Vagina (tissue), 2 donors: ENCODE measurements at places on chromosomes 6 and 20.

GRCh38 chr20:24357931-24358330, 111.5 kb upstream of the SYNDIG1 start:
- no peak for DNase-seq

DNA sequence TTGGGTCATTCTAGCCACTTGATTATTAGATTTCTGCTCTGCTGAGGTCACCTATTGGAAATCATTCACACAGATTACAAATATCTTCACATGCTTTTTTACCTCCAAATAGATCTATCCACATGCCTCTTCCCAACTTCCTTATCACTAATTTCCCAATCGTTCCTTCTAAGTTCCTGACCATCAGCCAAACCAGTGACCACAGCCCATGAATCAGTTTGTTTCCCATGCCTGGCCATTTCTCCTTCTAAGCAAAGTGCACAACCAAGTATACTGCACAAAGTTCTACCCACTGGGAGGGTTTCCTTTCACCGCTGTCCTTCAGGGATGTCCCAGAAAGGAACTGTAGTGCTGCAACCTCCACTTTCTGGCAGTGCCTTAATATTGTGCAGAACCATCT, 140.5 kb upstream of the SYNDIG1 start:
- DNase-seq: no peak

DNA sequence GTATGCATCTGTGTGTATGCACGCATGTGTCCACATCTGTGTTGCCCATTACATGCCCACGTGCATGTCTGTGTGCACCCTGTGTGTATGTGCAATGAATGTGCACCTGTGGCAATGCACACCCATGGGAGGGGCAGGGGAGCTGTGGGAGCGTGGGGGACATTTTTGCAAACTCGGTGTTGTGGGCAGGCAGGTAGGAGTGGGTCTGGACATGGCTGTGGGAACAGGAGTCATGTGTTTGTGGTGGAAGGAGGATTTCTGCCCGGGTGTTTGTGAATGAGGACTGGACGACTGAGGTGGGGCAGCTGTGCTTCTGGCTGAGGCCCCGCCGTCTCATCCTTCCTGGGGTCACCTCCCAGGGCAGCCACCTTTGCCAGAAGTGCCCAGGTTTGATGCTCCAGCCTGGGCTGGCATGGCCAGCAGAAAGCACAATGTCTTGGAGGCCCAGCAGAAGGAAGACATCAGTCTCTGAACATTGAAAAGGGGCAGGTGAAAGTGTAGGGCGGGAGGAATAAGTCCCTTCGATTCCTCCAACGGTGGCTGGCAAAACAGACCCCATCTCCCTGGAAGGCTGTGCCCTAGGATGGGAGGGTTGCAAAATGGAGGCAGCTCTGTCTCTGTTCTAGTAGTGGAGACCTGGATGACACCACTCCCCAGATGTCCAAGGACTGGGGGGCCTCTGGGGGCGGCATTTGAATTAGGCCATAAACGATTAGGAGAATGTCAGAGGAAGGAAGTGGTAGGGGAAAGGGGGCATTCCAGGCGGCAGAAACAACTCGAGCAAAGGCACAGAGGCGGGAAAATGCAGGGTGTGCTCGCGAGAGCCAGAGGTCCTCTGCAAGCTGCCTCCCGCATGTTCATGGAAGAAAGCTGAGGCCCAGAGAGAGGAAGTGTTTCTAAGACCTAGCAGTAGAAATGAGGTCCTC, 19.1 kb upstream of the ARMC12 start:
- DNase-seq: no peak

- DNase-seq: no peak
Measured at GRCh38 chr20:24487648-24488047, 18.2 kb downstream of the SYNDIG1 start.
